ENCODE measurements at places on chromosomes 2 and 18.

DNA sequence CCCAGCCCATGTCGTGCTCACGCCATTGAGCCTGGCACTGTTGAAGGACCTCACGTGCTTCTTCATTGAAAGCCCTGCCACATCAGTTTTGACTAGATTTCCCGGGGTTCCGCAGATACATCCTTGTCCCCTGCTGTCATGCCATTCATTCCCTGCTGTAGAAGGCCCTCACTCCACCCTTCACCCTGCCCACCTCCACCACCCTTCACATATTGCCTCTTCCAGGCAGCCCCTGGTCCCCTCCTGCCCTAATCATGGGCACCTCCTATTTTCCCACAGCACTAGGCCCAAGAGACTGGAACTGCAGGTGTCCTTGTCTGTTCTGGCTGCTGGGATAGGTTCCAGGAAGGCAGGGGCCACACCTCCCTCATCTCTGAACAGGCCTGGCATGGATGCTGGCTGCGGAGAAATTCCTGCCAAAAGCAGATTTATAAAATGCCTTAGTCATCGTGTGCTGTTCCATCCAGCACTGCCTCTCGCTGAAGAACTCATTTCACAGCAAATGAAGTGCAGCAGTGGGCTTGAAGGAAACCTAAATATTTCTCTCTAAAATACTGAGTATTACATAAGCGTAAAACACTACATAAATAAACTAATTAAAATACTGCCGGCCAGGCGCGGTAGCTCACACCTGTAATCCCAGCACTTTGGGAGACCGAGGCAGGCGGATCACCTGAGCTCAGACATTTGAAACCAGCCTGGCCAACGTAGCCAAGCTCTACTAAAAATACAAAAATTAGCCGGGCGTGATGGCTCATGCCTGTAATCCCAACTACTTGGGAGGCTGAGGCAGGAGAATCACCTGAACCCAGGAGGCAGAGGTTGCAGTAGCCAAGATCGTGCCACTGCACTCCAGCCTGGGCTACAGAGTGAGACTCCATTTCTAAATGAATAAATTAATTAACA lies 38.4 kb downstream of the EIF4E2 start:
- peak; percentile 80 for DNase-seq

- DNase-seq = no peak
These were observed 153.8 kb upstream of the RASGRP3 start for GRCh38 chr2:33322612-33323011.

GRCh38 chr2:238789317-238789806 lies 58.5 kb upstream of the TWIST2 start:
- no peak for DNase-seq

DNA sequence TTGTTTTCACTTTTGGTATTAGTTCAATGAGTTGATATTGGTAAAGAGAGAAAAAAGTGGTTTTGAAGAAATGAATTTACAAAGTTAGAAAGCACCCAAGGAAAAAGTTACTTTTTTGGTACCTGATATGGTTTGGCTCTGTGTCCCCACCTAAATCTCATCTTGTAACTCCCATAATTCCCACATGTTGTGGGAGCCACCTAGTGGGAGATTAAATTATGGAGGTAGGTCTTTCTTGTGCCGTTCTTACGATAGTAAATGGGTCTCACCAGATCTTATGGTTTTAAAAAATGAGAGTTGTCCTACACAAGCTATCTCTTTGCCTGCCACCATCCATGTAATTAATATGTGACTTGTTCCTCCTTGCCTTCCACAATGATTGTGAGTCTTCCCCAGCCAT lies 965.6 kb upstream of the NRXN1 start:
- DNase-seq = no peak

DNA sequence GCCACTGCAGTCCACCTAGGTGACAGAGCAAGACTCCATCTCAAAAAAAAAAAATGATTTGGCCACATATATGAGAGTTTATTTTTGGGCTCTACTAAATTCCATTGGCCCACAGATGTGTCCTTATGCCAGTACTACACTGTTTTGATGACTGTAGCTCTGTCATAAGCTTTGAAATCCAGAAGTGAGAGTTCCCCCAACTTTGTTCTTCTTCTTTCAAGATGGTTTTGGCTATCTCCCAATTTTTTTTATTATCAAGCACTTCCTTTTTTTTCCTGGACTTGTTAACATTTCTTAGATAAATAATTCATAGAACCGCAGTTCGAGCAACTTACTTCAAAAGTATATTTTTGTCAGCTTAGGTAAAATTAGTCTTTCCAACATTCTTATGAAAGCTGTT lies 96.9 kb downstream of the TSHZ1 start:
- DNase-seq = no peak

- DNase-seq = no peak
These were observed 19.1 kb downstream of the TRAK2 start for GRCh38 chr2:201432038-201432620.

All from sigmoid colon (tissue), 7 donors.